ENCODE measurements at places on chromosomes 12 and 14.

GRCh38 chr12:62934239-62934798 is 631 bp downstream of the PPM1H start:
- DNase-seq: no peak

DNA sequence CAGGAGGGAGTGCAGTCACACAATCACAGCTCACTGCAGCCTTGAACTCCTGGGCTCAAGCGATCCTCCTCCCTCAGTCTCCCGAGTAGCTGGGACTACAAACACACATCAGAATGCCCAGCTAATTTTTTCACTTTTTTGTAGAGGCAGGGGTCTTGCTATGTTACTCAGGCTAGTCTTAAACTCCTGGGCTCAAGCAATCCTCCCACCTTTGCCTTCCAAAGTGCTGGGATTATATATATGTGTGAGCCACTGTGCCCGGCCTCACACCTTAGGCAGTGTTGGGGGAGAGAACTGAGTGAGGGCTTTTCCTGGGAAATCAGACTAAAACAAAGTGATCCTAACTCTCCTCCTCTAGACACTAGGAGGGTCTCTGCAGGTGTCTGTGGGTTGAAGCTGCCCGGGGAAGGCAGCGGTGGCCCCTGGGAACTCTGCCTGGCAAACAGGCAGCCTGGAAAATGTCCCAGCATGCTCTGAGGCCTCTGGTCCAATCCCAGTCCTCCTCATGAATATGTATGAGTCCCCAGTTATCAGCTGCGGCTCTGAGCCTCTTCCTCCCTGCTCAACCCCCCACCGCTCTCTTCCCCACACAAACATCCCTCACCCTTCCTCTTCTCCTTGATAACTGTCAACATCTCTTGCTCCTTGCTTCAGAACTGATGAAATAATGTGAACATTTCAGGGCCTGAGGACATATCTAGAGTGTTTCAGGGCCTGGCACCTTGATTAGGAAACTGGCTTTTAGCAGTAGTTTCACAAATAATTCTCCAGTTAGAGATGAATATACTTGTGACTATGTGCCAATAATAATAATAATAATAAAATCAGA is 7.9 kb upstream of the NAA25 start:
- DNase-seq: no peak

DNA sequence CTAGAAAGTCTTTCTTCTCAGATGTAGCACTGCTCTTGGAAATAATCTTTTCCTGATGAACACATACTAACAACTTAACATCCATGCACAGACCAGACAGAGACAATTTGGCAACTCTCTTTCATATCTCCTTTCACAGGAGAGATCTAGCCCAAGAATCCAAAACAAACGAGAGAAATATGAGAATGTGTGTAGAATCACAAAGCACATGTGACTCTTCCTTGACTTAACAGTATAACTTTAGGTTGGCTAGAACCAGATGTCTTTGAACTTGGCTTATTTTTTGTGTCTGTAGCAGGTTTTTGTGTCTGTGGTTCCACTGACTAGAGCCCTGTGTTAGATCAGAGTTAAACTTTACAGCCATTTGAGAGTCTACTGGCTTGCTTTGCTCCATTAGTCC is 114.2 kb downstream of the STXBP6 start:
- no peak for DNase-seq

- no peak for DNase-seq
Observed at GRCh38 chr12:54240971-54241588, 38.8 kb downstream of the CBX5 start.

DNA sequence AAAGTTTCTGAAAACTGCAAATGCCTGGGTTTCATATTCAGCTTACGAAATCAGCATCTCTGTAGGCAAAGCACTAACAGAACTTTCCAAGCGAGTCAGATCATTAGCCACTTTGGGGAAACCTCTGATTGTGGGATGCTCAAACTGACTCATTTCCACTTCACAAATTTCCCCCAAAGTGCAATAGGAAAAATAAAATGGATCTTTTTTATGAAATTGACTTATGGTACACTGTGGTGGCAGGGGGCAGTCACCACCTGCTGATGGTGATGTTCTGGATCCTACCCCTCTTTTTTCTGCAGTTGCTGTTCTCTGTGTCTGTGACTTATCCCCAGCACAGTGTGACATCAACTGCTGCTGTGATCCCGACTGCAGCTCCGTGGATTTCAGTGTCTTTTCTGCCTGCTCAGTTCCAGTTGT is 5.6 kb downstream of the TCTN1 start:
- no peak for DNase-seq

- no peak for DNase-seq
Observed at GRCh38 chr14:70599345-70599744, 1.1 kb downstream of the MED6 start.

GRCh38 chr12:25151476-25151875 is 43.5 kb downstream of the DNAI7 start:
- no peak for DNase-seq

DNA sequence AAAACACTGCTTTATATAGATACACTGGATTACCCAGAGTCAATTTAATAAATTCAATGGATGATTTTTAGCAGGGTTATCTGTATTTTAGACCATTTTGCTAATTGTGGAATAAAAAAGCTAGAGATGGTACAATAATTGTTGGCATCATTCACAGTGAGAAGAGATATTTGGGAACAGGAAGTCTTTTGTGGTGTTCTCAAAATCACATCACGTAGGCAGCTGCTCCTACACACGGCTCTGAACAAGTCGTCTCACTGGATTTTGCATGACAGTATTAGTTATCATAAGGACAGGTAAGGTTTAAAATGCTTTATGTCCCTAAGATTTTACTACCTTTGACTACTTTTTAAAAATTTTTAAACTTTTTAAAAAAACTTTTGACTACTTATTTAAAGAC is 52.0 kb downstream of the PAPLN start:
- DNase-seq: no peak

GRCh38 chr14:86540636-86541247 is 1010.8 kb downstream of the FLRT2 start:
- DNase-seq: no peak

Data from stimulated activated CD8-positive, alpha-beta memory T cell treated with anti-CD3 and anti-CD28 coated beads, Interleukin-4, amount 100 ng/mL, for 1 hour (primary cell).